Upper lobe of left lung (tissue), 6 donors: ENCODE measurements at places on chromosomes 6 and 20.

DNA sequence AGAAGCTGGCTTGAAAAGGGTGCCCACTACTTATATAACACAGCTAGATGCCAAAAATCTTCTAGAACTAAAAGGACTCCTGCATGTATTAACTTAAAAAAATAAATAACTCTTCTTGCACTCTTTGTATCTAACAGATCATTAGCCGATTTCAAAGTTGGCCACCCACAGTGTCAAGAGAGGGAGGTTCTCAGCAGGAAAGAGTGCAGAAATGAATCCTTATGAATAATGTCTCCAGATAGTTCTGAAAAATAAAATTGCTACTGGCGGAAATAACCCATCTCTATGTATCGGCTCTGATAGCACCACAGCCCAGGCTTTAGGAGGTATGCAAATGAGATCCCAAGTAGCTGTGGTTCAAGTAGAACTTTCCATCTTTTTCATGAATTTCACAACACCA is 232.7 kb downstream of the PHF3 start:
- DNase-seq, result no peak

DNA sequence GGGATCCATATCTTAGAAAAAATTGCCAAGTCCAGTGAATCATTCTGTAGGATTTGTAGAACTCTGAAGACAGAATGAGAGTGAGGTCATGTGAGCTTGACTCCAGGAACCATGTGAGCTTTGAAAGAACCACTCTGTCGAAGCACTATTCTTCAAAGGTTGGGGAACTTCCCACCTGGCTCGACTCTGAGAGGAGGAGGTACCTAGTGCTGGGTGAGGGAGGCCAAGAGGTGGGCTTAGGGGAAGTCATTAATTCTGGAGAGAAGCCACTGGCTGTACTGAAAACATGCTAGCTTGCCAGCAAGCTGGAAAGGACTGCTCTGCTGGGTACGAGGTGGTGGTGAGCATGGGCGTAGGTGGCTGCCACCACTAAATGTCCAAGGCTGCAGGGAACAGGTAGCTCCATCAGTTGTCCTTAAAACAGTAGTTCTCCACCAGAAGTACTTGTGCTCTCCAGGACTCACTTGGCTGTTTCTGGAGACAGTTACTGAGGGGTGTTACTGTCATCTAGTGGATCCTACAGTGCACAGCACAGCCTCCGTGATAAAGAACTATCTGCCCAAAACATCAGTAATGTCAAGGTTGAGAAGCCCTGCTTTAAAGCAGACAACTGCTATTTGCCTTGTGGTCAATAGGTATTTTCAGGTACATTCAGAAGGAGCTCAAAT is 34.7 kb upstream of the SYNJ2 start:
- DNase-seq, result no peak

- DNase-seq, result no peak
Measured at GRCh38 chr6:163314791-163315470, 99.6 kb upstream of the QKI start.

DNA sequence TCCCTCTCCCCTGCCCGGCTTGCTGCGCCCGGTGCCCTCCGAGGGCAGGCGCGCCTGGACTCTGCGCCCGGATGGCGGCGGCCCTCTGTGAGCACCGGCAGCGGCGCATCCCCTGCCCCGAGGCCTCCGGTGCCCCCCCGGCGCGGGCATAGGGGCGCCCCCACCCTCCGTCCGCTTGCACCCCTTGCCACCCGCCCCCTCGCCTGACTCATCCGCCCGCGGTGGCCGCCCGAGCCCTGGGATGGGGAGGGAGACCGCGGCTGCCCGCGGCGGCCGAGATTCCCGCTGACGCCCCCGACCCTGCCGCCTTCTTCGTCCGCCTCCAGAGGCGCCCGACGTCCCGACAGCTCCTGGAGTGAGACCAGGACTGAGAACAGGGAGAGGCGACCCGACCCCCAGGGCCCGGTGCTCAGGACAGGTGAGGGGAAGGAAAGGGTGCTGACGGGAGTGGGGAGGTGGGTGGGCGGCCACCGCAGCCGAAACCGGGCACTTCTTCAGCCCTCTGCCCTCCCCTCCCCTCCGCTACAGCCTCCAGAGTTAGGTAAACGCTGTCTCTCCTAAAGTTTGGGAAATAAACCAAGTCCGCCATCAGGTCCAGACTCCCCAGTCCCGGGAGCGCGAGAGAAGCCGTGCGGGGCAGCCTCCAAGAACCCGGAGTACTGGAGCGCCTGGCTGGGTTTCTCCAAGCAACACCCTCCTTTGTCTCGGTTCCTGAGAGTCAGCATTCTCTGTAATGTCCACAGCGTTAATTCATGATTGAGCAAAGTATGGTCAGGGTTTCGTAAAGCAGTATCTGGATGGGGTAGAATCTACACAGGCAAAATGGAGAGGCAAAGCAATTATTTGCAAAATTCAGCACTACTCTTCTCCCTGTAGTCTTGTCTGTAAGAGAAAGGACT is 539 bp downstream of the TMEM200A start:
- no peak for DNase-seq

DNA sequence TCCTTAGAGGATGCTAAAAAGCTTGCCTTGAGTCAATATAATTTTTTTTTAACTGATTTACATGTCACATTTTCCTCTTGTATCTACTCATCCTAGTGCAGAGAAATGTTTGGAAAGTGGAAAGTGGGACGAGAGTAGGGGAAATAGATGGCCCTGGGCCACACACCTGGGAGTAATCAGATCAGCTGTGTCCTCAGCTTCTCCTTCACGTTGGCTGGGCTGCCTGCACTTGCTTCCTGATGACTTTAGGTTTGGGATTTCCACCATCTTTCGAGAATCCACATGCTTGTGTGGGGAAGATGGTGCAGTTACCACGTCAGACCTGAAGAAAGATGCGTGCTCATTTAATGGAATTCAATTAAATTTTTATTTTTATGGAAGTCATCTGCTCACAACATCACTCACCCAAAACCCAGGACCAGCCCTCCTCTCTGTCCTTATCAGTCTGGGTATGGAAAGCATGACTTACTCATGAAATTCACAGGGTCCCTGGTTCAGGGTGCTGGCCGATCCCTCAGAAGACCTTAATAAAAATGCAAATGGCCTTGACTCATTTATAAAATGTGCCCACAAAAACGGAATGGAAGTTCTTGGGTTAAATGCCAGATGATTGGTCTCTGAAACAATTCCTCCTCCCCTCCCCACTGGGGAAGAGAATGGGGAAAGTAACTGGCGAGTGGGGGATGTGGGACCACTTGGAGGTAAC is 74.5 kb upstream of the TIAM2 start:
- DNase-seq, result no peak

DNA sequence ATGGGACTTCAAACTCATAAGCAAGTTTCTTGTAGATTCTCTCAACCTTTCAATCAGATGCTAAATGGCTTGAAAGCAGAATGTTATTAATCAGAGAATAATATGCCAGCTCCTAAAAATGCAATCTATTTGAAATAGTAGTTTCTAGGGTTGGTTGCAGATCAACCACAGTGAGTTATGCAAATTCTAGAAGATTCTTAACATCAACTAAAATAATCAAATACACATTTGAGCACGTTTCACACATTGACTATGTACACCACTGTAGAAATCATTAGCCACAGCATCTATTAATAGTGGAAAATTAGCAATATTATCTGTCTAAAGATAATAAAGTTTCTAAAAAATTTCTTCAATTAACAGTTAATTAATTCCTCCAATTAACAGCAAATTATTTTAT is 141.9 kb upstream of the GJE1 start:
- DNase-seq, result no peak

GRCh38 chr6:170221753-170222400 is 69.0 kb downstream of the DLL1 start:
- no peak for DNase-seq

DNA sequence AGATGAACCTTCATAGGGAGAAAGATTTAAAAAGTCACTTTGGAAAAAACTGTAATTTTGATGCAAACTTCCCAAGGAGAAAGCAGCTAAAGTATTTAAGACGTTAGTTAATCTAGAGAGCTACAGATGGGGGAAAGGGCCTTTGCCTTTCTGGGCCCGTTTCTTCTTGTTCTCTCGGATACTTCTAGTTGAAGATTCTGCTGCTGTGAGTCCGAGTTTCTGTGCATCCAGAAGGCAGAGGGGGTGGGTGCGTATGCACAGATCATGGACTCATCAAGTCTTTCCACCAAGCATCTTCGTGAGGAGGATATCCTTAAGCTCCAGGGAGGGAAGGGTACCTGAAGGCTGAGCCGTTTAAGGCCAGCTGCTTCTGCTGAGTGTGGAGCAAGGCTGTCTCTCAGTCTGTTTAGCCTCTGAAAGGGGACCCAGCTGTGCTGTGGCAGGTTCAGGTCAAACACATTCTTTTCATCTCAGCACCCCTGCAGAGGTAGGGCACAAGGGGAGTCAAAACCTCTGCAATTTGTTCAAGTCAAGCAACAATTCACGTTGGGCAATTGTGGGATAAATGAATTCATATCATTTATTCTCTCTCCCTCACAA is 4.3 kb downstream of the LAMP5 start:
- no peak for DNase-seq

GRCh38 chr20:50977066-50978021 is 18.7 kb downstream of the MOCS3 start:
- DNase-seq, result no peak

- DNase-seq, result no peak
Measured at GRCh38 chr6:141097471-141097870, 1035.3 kb upstream of the GJE1 start.

DNA sequence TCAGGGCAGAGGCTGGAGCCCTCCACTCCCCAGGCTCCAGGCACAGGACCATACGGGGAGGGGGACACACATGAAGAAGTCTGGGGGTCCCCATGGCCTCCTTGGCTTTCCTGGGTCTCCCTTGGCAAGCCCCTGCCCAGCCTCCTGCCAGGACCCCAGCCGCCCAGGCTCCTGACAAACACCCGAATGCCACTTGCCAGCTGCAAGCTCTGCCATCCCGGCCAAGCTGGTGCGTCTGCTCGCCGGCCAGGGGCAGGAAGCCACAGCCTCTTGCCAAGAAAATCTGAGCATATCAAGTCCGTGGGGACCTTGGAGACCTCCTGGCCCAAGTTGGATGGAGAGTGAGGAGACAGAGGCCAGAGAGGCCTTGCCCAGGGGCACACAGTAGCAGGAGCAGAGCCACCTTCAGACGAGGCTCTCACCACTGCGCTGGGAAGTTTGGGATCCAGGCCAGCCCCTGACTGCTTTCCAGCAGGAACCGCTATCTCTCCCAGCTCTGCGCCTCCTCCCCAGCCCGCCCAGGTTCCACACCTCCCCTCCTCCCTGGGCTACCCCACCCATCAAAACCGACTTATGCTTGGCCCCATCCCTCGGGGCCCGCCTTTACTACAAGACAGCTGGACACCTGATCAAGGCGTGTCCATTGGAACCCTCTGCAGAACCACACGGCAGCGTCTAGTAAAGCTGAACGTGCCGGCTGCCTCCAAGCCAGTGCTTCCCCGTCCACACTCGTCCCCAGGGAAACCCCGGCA is 80.2 kb downstream of the GRM4 start:
- DNase-seq, result peak; percentile 78

DNA sequence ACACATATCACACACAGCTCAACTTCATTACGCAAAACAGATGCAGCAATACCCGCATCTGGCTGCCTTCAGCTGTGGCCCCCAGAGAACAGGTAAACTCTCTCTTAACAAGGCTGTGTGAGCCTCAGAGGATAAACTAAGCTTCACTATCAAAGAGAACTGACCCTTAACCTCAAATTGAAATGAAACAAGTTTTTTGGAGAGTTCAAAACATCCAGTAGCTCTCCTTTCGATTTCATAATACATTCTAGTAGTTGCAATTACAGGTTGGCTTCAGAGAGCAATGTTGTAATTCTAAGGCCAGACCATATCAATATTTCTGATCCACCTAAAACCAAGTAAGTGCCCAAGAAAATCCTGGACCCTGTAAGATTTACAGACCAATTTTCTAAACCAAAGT is 113.5 kb downstream of the FAXC start:
- no peak for DNase-seq

- no peak for DNase-seq
Measured at GRCh38 chr20:48338717-48339116, 489.1 kb downstream of the PREX1 start.

DNA sequence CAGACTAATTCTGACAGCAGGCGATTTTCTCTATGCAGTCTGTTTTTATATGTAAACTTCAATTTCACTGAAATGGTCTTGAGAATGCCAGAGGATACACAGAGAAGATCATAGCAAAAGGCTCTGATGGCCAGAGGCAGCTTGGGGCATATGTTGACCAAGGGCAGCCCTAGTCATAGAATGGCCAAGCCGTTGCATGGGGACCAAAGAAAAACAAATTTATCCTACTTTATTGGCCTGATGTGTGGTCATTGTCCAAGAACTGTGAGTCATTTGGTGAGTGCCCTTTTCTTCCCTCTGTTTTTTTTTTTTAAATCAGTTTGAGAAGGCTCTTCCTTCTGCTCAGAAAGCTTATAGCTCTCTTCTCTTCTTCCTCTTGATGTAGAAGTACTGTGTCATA is 5.8 kb downstream of the HDGFL1 start:
- DNase-seq, result no peak

DNA sequence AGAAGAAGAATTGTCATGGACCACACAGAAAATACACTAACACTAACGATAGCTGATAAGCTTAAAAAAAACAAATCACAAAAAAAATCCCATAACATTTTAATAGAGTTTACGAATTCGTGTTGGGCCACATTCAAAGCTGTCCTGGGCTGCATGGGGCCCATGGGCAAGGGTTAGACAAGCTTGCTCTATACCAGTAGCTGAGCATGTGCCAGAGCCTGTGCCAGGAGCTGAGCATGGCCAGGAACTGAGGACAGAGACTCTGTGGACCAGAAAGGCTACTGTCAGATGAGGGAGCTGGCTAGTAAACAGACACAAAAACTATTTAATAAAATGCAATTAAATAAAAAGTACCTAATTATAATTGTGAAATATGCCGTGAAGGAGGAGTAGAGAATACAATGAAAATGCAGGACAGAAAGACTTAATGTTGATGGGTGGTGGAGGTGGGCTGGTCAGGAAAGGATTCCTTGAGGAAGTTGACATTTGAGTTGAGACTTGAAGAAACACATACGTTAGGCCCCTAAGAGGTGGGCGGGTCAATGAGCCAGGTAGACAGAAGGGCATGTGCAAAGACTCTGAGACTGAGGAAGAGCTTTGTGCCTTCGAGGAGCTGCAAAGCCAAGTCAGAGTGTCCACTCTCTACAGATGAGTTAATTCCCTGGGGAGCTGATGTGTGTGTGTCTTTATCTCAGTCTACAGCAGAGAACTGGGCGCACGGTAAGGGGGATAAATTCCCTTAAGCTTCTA is 66.1 kb downstream of the JPH2 start:
- DNase-seq, result no peak
